ENCODE measurements at places on chromosomes 16 and 17.
A peak's percentile ranks its signal among the peaks of the same experiment; 100 is the strongest.

DNA sequence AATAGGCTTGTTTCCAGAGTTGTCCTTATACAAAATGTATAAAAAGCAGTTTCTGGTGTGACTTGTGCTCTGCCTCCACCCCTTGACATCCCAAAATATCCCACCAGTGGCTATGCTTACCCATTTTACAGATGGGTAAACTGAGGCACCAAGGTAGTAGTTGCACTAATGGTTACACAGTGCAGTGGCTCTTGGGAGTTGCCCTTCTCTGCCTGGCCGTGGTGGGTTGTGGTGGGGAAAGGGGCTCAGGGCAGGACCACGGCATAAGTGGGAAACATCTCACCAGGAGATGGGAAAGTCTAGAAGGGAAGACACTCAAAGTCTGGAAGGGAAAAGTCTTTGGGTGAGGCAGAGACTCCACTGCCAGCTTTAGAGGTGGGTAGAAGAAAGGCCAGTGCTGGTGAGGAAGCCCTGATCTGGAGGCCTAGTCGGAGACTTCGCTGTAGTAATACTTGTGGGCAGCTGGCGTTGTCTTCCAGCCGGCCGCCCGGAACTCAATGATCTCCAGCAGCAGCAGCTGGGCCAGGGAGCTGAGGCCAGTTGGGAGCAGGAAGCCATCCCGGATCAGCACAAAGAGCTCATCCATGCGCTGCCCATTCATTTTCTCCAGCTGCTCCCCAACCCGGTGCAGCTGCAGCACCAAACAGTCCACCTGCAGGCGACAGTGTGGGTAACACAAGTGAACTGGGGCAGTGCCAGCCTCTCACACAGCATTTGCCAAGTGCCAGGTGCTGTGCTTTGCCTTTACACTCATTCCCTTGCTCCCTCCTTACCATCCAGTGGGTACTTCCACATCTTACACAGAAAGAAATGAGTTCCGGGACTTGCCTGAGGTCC, 4.5 kb downstream of the MIF4GD start:
- no peak for DNase-seq

GRCh38 chr17:80263253-80264204, 2.9 kb downstream of the RNF213 start:
- peak; percentile 73 for DNase-seq

DNA sequence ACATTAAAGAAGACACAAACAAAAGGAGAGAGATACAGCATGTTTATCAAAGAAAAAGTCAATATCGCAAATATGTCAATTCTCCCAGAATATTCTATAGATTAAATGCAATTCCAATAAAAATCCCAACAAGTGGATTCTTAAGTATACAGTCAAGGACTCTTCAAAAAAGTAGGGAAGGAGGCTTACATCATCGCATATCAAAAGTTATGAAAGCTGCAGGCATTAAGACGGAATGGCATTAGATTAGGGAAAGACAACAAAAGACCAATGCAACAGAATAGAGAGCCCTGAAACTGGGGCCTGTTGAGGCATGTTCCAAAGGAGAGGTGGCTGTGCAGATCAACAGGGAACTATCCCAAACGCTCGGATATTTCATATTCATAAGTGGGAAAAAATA, 76.0 kb downstream of the MARCHF10 start:
- no peak for DNase-seq

GRCh38 chr16:529012-529575, 1.6 kb downstream of the CAPN15 start:
- DNase-seq = no peak

DNA sequence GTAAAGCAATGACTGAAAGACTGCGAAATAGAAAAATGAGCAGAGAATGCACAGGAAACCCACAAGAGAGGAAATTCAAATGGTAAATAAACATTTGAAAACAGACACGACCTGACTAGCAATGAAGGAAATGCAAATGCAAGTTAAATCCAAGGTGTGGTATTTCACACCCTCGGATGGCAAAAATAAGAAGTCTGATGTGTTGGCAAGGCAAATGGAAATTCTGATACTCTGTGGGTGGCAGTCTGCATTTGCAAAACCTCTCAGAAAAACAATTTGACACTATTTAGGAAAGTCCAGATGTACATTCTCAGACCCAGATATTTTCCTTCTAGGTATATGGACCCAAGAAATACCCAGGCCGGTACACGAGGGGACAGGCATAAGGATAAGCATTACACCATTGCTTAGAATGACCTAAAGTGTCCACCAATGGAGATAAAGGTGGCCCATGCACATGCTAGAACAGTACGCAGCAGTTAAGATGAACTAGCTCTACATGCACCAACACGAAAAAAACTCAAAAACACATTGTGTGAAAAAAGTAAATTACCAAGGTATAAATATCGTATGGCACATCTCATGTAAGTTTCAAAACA, 116.7 kb downstream of the GAS7 start:
- DNase-seq = no peak

- DNase-seq = no peak
Observed at GRCh38 chr17:79659376-79659775, 48.5 kb upstream of the RBFOX3 start.

DNA sequence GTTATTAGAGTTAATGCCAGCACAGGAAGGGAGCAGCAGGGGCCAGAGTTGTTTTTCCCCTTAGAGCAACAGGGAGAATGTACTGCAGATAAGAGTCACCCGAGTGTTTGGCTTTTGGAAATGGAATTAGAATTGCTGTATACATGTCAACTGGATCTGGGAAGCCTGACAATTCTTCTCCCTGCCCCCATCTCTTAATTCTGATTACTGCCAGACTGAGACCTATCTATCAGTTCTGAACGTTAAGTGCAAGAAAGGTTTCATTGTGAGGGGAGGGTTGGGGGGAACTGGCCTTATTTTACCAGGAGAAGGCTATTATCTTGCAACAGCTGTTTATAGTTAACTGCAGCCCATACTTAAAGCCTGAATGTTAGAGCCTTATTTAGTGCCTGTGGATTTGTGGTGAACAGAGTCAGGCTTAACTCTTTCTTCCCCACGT, 424.5 kb upstream of the CDH11 start:
- DNase-seq = no peak

DNA sequence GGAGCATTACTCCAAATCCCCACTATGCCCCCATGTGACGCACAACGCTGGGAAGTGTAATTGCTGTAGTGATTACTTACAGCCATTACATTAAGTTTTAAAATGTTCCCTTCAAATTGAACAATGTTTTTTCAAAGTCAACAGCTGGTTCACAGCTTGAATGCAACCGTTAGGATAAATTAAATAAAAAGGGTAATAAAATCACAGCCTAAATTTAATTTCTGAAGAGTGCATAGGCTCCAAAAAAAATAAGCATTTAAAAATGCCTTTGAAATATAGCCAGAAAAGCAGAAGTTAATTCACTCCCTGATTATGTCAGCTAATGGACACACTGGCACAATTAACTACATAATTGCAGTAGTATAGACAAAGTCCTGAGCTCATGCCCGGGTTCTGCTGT, 50.5 kb upstream of the KDM8 start:
- DNase-seq = no peak

DNA sequence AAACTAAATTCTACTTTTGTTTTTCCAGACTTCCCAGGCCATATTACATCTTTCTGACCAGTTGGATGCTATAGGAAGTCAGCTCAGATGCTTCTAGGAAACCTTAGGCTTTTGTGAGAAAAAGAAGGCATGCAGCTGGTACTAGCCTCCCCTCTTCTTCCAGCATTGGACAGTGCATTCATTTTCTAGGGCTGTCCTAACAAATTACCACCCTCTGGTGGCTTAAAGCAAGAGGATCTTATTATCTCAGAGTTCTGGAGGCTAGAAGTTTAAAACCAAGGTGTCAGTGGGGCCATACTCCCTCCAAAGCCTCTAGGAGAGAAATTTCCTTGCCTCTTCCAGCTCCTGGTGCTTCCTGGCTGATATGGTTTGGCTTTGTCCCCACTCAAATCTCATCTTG, 467.8 kb downstream of the SLC39A11 start:
- DNase-seq = no peak

GRCh38 chr16:11655655-11656054, 12.6 kb upstream of the SNN start:
- DNase-seq = no peak

GRCh38 chr17:35609831-35610230, 22.7 kb downstream of the AP2B1 start:
- no peak for DNase-seq

DNA sequence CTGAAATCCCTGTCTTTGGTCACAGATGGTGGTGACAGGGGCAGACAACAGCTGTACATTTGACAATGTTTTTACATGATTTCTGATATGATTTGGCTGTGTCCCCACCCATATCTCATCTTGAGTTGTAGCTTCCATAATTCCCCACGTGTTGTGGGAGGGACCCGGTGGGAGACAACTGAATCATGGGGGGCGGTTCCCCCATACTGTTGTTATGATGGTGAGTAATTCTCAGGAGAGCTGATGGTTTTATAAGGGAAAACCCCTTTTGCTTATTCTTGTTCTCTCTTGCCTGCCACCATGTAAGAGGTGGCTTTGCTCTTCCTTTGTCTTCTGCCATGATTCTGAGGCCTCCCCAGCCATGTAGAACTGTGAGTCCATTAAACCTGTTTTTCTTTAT, 353.9 kb downstream of the CPPED1 start:
- DNase-seq = peak; percentile 13

DNA sequence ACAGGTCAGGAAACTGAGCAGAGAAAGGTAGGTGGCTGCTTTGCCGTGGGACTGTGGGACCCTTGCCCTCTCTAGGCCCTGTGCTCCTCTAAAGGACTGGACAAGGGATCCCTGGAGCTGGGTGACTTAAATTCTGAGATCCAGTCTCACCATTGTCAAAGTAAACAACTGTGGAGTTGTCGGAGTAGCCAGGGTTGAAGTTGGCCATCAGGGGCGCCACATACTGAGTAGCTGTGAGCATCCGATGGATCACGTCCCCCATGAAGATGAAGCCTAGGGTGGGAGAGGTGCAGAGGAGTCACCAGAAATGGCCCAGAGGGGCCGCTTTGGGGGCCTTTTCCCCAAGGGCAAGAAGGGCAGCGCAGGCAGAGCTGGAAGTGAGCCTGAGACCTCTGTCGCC, 43.5 kb downstream of the PLXDC1 start:
- DNase-seq = no peak

- no peak for DNase-seq
Observed at GRCh38 chr16:72689851-72690250, 358.1 kb downstream of the ZFHX3 start.

- DNase-seq = no peak
Observed at GRCh38 chr17:76449126-76449525, 3.8 kb downstream of the UBE2O start.

DNA sequence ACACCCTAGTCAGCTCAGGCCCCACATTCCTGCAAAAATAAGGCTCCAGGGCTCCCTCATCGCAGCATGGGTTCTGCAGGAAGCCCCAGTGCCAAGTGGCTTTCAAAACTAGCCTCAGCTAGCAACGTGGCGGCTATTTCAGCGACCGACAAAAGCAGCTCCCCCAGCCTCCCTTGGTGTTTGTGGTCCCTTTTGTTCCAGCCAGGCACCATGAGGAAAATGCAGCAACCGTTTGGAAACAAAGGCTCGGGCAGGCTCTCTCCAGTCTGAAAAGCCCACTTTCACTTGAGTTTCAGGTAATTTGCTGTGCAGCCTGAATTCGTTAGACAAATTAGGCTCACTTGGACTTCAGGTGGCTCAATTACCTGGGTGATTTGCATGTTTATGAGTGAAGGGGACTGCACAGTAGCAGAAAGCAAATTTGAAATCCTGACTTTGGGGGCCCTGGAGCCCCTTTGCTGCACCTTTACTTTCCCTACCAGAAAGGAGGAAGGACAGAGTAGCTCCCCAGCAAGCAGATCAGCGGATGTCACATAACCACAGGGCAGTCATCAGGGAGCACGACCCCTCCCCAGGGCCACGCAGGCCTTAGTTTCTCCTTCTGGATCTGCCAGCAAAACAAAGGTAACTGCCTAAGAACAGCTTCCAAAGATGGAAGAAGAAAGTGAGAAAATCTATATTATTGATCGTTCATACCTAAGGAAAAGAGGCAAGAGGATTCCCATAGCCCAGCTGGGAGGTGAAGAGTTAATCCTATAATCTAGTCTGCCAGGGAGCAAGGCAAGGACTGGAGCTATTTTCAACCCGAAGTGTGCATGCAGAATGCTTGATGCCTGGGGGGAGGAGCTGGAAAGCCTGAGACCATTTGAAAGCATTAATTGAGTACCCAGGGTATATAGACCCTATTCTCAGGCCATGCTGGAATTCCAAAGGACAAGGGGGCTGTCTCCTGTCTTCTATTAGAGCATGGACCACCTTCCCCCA, 143.1 kb upstream of the SDK2 start:
- no peak for DNase-seq

DNA sequence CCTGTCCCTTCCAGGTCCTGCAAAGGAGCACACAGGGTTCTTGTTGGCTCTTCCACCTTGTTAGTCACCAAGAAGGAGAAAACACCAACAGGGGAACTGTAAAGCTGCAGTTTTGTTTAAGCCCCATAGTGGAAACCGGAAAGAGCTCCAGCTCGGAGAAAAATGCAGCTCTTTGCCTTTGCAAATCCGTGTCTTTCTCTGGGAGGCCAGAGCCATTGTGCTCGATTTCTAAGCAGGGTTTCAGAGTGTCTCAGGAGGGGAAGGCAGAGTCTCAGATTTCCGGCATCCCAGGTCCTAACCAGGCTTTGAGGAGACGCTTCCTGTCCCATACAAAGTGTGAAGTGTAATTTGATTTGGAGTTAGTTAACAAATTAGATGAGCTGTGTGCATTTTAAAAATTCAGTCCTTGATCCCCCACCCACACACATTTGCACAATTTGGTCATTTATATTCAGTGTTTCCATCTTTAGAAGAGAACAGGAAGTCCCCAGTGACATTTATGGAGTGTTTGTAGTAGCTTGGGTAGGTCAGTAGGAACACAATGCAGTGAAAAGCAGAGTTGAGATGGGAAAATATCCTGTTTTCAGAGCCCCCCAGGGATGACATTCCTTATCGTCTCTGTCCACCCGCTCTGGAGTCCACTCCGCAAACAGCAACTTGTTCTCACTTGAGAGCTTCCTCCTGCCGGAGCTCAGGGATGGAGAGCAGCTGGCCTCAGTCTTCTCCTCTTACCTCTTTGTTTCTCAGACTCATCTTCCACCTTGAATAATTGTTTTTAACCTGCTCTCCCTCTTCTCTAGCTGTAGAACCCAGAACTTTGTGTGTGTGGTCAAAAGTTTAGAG, 331.9 kb downstream of the SEC14L1 start:
- DNase-seq = no peak

DNA sequence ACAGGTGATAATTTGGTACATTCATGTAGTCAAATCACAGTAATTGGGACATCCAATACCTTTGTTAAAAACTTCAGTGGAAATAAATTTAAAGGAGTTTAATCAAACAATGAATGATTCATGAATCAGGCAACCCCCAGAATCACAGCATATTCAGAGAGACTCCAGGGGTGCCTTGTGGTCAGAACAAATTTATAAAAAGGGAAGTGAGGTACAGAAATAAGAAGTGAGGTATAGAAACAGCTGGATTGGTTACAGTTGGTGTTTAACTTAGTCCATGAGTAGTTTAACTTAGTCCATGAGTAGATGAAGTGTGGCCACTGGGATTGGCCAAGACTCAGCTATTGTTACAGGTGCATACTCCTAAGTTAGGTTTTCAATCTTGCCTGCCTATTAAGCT, 25.1 kb downstream of the TMEM98 start:
- DNase-seq = no peak

GRCh38 chr16:49928176-49929041, 72.5 kb upstream of the ZNF423 start:
- DNase-seq = no peak

- DNase-seq = no peak
Observed at GRCh38 chr16:2501946-2502895, 11.5 kb upstream of the ATP6V0C start.

Data from stimulated activated CD8-positive, alpha-beta memory T cell treated with anti-CD3 and anti-CD28 coated beads, Interleukin-2, amount 100 ng/mL, for 48 hours (primary cell).